ENCODE measurements at places on chromosomes 2 and 18. TPM values are rescaled to one million over a fixed set of nuclear protein-coding genes. Genes with fewer than 3 reads are reported as not detected.
A peak's percentile ranks its signal among the peaks of the same experiment; 100 is the strongest.

GRCh38 chr2:236666646-236667204, 97.1 kb downstream of the ACKR3 start:
- DNase-seq = peak; percentile 50
- H3K27ac ChIP-seq = no peak overlapping the region

DNA sequence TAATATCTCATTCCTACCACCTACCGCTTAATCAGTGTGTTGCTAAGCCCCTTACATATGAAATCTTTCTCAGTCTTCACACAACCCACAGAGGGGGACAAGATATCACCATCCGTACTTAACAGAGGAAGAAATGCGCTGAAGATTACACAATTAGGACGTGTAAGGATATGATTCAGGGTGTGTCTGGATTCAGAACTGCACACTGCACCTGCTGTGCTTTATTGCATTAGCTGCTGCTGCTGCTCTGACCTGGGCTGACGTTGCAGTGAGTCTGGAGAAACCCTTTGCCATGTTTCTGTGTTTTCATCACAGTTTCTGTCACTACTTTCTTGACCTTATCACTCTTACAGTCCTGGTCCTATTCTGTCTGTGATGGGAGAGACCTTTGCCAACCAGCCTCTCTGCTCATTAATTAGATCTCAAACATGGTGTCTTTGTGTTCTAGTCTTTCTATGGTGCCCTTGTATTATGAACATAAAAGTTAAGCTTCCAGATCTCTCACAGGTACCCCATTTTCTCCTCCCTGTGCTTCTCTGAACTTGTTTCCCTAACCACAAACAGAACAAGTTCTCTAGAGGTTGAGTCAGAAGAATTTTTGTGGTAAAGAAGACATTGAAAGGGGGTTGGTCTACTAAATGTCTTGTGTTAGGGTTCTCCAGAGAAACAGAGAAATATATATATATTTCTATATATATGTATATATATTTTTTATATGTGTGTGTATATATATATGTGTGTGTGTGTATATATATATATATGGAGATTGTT, 92.9 kb upstream of the CYP1B1 start:
- no peak for DNase-seq
- H3K4me3 ChIP-seq = no peak overlapping the region
- no peaks in the 10 kb centered on the region for H3K4me1 ChIP-seq
- H3K36me3 ChIP-seq = no peaks in the 10 kb centered on the region

DNA sequence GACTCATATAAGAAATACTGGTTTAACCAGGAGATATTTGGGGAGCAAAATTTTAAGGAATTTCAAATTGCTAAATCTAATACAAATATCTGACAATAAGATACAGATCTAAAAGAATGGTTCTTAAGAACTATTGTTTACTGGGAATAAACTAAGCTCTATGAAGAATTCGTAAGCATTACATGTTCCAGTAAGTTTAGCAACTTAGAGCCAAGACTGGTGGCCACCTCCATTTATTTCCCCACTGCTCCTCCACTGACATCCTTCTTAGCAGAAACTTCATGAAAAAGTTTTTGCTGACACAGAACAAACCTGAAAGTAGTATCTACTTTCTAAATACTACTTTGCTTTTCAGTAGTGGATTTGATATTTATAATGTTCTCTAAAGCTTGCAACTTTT, 83.0 kb downstream of the ACSL3 start:
- peaks cover 2% of the 10 kb centered on the region for H3K4me1 ChIP-seq
- peaks cover 10% of the 10 kb centered on the region for H3K36me3 ChIP-seq
- no peaks in the 10 kb centered on the region for H3K27me3 ChIP-seq
- H3K4me3 ChIP-seq = no peak overlapping the region

DNA sequence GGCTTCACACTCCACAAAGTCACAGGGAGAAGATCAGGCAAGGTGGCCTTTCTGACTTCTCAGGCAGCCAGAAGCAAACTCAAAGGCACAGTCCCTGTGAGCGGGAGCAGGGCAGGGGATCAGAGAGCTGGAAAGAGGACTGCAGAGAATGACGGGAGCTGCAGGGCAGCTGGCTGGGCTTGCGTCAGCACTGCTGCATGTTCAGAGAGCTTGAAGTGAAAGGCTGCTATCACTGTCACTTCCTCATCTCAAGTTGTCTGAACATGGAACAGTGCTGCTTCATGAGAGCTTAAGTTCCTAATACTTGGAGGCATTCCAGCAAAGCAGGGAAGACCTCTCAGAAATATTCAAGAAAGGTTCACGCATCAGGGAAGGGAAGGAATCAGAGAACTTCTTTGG, 20.4 kb downstream of the TGFBRAP1 start:
- no peaks in the 10 kb centered on the region for H3K4me1 ChIP-seq
- H3K27ac ChIP-seq = no peak overlapping the region
- no peak overlapping the region for H3K4me3 ChIP-seq
- no peak for DNase-seq
- H3K27me3 ChIP-seq = no peaks in the 10 kb centered on the region

DNA sequence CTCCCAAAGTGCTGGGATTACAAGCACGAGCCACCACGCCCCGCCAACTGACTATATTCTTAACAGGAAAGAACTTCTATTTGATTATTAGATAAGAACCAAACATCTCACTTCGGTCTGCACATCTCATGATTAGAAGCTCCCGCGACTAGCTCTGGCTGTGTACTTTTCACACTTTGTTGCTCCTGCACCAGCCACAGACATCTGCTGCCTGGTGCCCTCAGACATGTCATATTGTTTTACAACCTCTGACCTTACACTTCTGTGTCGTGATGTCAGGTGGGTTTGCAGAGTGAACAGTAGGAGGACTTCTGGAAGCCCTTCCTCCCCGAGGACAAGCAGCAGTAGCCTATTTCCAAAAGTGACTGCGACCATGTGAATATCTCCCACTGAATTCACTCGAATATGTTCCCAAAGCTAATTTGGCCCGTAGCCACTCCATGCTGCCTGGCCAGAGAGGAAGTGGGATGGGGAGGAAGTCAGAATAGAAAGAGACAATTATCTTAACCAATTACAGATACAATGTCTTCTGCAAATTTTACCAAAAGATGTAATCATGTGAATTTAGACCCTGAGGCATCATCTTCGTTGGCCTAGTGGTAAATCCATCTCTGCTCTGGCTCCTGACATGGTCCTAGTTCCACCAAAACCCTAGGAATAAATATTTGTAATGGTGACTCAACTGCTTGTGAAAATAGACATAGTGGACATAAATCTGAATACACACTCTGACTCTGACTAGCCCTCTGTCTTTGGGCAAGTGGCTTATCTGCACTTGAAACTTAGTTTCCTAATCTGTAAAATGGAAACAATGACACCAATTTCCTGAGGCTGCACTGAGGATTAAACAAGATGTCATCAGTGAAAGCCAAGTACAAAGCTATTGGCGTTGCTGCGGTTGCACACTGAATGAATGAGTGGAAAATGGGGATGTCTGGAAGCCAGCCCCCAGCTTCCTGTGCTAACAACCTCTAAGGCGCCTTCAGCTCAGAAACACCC, 406.1 kb downstream of the LRATD1 start:
- no peak overlapping the region for H3K27ac ChIP-seq
- H3K4me3 ChIP-seq = no peak overlapping the region
- no peaks in the 10 kb centered on the region for H3K36me3 ChIP-seq
- H3K4me1 ChIP-seq = no peaks in the 10 kb centered on the region

GRCh38 chr2:67733517-67733916, 329.3 kb downstream of the C1D start:
- no peaks in the 10 kb centered on the region for H3K4me1 ChIP-seq
- DNase-seq = no peak
- H3K4me3 ChIP-seq = no peak overlapping the region
- no peaks in the 10 kb centered on the region for H3K27me3 ChIP-seq

DNA sequence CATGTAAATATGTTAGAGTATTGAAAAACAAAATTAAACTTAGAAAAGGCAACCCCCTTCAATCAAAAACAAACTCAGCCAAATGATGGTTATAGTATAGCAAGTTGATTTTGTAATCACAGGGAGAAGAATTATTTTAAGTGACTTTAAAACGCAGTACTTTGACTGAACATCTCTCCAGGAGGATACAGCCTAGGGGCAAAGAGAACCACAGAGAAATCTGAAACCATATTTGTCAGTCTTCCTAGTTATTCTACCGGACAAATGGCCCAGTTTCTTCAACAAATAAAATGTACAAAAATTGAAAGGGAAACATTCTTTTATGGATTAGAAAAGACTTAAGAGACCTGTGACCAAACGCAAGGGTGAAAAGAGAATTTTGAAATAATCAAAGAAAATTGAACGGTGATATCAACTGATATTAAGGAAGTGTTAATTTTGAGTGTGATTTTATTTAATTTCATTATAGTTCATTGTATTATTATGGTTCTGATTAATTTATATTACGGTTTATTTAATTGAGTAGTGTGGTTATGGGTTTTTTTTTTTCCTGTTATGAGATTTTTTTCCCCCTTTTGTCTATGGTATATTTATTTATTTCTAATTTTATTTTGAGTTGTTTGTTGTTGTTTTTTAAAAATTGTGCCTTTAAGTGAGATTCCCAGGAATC, 75.3 kb downstream of the HNRNPLL start:
- no peaks in the 10 kb centered on the region for H3K27me3 ChIP-seq
- H3K4me1 ChIP-seq = peaks cover 28% of the 10 kb centered on the region
- H3K4me3 ChIP-seq = peak overlapping the region; percentile 70
- H3K27ac ChIP-seq = peak overlapping the region; percentile 70
- DNase-seq = no peak

- H3K4me3 ChIP-seq = no peak overlapping the region
- no peak for DNase-seq
- H3K27ac ChIP-seq = peak overlapping the region; percentile 48
- peaks cover 20% of the 10 kb centered on the region for H3K4me1 ChIP-seq
- no peaks in the 10 kb centered on the region for H3K36me3 ChIP-seq
Measured at GRCh38 chr18:44835703-44836102, 155.0 kb downstream of the SETBP1 start.

The CIB4 gene
- total RNA-seq = not detected

The SIX3 gene
- total RNA-seq = not detected
